Right lung (tissue), 10 donors: ENCODE measurements at places on chromosomes 2 and 18. TPM values are rescaled to one million over a fixed set of nuclear protein-coding genes. Genes with fewer than 3 reads are reported as not detected.
A peak's percentile ranks its signal among the peaks of the same experiment; 100 is the strongest.

GRCh38 chr2:29011418-29012060 is 30.4 kb downstream of the TOGARAM2 start:
- DNase-seq = peak; percentile 39

DNA sequence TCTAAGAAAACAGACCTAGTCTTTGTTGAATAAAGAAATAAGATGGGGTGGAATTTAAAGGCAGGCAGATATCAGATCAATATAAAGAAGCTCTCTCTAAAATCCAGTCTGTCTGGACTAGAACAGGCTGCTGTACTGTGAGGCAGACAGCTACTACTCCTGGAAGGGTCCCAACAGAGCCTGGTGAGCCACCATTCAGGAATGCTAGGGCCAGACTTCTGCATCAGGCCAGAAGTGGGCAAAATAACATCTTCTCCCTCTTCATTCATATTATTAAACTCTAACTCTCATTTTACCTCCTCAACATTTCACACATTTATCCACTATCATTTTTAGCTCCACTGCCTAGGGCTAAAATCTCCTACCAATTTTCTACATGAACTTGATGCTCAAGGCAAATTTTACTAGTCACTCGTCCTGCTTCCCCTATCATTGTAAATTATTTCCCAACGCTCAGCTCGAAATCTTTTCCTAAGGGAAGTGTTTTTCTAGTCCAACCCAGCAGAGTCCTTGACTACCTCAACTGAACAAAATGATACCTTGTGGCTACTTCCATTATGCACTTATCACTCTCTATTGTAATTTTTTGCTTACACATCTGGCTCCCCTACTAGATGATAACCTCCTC is 45.2 kb upstream of the GLS start:
- DNase-seq = no peak

The ERBB4 gene
- polyA plus RNA-seq = 1.2 TPM

DNA sequence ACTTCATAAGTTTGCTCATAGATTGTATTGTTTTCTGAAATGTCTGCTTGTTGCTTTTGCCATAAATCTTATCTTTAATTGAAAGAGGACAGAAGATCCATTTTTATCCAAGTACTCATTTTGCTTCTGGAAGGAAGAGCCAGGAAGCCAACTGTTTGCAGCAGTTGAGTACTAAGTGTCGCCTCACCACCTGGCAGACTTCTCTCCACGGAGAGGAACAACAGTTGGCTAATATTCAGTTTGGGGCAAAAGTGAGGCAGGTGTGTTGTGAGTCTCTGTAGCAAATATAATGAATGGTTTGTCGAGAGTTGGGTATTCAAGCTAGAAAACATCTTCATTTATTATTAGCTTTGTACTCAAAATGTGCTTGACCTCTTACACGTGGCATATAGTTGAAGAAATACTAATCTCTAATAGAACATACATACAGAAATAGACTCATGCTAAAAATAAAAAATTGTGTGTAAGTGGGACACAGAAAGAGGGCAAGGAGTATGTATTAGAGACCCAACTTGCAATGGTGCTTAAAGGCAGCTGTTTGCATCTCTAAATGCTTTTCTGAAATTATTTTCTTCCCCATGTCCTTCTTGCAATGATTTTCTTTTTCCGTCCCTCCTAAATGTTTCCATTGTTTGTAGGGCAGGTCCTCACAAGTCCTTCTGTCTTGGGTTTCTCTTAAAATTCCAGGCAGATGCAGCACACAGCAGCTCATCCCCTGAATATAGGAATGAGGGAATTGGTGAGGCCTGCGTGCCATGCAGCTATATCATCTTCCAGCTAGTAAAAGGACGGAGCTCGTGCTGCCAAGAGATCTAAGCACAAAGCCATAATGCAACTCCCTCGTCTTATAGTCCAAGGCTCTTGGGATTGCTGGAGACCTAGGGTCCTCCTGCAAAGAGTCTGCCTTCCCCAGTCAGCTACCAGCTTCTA is 44.8 kb upstream of the MAP3K20 start:
- no peak for DNase-seq

- DNase-seq = peak; percentile 9
Measured at GRCh38 chr2:229780856-229781773, 66.8 kb upstream of the DNER start.

The CROCC2 gene
- polyA plus RNA-seq = 2.7 TPM

The CIDEA gene
- 2.4 TPM for polyA plus RNA-seq

DNA sequence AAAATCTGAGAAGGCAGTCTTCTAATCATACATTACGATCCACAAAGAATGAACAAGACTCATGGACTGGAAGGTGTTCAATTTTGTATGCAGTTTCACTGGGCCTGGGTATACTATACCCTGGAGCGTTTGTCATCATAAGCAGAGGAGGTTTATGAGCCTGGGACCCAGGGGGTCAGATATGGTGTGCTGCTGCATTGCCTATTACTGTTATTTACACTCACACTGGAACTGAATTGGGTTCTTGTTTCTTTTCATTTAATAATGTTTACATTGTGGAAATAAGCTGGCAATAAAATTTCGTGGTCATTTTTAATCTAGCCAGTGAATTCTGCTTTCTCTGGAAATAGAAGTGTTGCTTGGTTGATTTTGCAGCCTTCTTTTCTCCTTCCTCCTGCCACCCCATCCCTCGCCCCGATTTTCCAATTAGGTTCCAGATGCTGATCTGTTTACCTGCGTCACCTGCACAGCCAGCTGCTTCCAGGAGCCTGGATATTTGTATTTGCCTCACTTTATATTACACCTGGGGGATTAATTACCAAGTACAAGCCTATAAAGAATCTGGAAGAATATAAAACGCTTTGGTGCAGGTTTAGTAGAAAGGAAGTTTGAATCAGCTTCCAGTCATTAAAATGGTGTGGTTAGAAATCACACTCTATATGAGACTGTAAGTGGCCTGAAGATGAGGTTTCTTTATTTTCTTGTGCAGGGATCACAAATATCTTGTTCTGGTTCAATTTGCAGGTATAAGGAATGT is 234.4 kb downstream of the SOCS6 start:
- DNase-seq = no peak

DNA sequence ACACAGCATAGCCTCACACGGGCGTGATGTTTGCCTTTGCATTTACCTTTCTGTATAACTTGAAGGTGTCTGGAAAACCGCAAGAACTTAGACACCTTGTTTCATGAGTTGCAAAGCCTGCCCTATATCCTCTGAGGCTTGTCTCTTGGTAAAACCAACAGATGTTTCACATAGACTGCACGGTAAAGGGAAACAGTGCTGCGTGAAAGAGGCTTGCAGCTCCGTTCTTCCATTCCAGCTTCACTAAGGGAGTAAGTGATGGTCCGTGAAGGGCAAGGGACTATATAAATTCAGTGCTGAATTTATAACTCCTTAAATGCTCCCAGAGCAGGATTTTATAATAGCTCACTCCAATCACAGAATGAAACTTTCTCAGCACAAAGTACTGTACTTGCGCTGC is 360.5 kb downstream of the SOX11 start:
- DNase-seq = no peak

GRCh38 chr2:64260093-64260803 is 116.0 kb upstream of the PELI1 start:
- no peak for DNase-seq

DNA sequence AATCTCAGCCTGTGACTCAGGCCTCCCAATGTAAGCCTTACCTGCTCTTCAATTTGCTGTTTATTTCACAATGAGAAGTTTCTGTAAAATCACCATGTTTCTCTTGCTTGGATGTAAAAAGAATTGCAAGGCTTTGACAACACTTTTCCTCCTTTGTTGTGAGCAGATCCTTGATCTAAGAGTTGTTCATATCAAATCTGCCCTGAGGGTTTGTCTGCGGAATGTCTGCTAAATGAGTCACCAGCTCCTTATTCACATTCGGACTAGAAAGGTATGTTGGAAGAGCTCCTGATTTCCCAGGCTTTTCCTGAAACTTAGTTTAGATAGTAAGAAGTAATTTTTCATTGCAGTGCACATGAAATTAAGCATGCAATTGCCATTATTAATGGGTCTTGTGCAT is 268.2 kb upstream of the TCF4 start:
- no peak for DNase-seq

DNA sequence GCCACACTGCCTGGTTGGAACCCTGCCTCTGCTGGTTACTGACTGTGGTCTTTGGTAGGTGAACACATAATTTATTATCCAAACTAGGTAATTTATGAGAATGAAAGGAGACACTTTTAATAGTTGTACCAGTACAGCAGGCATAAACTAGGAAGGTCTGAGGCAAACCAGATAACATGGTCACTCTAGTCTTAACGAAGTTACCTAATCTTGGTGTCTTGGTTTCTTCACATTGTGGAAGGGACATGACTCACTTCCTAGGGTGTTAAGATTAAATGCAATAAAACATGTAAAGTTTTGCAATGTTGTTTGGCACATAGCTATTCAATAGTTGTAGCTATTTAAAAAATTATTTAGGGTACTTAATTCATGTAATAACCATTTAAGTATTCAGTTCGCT is 23.3 kb downstream of the SPTBN1 start:
- DNase-seq = no peak

The ANKRD62 gene
- polyA plus RNA-seq = not detected

DNA sequence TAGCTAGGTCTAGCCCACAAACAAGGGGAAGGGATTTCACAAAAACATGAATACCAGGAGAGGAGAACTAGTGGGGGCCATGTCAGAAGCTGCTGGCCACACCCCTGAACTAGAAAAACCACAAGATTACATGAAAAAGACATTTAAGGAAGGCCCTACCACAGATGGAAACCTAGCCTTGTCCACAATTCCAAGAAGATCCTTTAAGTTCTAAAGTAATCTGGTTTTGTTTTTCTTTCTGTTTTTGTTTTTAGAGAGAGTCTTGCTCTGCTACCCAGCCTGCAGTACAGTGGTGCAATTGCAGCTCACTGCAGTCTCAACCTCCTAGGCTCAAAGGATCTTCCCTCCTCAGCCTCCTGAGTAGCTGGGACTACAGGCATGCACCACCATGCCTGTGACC is 34.2 kb upstream of the CAB39 start:
- DNase-seq = no peak

GRCh38 chr2:135475128-135475527 is 55.9 kb downstream of the ZRANB3 start:
- no peak for DNase-seq

GRCh38 chr18:47689371-47689770 is 241.1 kb downstream of the SMAD2 start:
- DNase-seq = no peak

GRCh38 chr2:41038408-41038807 is 586.5 kb upstream of the SLC8A1 start:
- DNase-seq = no peak

DNA sequence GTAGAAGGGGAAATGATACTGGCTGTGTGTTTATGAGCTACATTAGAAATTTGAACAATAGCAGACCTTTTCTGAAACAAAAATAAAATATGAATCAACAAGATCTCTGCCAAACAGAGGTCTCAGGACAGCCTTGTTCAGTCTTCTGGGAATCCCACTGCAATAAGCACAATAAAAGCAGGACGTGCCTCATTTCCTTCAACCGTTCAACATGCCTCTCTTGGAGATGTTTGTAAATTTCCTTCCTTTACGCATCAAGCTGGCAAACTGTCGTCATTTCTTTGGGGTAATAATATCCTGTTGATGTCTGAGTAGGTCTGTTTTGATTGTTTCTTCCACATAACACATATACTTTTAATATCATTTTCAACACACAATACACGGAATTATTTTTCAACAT is 77.2 kb downstream of the TCF4 start:
- peak; percentile 57 for DNase-seq

The BUB1 gene
- polyA plus RNA-seq = 20.2 TPM

DNA sequence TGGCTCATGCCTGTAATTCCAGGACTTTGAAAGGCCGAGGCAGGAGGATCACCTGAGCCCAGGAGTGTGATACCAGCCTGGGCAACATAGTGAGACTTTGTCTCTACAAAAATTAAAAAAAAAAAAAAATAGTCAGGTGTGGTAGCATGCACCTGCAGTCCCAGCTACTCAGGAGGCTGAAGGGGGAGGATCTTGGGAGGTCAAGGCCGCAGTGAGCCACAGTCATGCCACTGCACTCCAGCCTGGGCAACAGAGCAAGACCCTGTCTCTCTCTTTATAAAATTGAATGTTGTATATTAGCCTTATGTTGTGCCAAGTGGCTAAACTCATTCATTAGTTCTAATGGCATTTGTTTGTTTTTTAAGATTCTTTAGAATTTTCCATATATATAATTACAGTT is 207.7 kb upstream of the COPS8 start:
- DNase-seq = no peak

The KCNG2 gene
- 0.23 TPM for polyA plus RNA-seq

DNA sequence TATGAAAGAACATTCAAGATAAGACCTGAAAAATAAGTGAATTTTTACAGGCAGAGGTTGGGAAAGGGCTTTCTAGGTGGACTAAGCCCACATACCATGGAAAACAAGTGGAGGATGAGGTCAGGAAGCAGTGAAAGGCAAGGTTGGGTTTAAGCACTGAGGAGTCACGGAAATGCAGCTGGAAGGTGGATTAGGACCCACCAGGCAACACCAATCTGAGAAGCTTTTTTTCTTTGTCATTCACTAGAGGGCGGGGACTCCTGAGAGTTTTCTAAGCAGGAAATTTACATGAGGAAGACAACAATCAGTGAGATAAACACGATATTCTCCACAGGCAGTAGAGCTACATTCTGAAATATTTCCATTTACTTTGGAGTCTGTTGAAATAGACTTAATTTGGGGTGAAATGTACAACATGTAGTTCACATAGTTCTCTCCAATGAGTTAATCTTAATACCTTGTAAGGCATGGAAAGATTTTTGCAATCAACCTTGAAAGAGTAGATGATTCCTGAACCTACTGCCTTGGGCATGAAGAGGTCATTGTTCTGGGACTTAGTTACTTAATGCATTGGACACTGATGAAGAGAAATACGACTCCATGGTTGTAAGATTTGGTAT is 40.7 kb downstream of the VIT start:
- DNase-seq = no peak

DNA sequence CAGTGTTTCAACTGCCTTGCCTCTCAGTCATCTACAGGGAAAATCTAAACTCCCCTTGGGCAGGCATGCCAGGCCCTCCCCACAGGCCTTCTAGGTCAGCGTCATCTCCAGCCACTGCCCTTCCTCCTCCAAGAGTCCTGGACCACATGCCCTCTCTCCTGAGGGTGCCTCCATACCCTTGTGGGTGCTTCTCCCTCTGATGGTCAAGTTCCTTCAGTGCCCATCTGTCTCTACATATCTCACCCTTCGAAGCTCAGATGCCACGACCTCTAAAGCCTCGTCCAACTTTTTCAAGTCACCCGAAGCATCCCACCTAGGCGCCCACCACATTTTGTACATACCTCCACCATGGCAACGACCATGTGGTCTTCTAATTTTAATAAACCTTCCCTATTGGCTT is 22.6 kb upstream of the TMEM247 start:
- no peak for DNase-seq

DNA sequence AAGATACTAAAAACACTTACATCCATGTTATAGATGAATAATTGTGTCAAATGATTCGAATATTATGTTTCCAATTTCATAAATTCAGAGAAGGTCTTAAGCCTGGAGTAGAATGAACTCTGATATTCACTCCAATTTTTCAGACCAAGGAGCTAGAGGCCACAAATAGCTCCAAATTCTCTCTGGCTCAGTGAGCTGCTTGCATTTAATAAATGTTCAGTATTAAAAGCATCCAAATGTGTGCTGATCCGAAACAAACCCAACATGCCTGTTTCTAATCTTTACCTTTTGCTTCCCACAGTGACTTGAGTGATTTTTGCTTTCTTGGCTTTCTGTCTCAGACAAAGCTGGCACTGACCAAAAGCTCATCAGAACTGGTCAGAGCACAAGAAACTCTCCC is 291.4 kb downstream of the CCDC85A start:
- DNase-seq = no peak

GRCh38 chr2:75560022-75560767 is 544 bp downstream of the EVA1A start:
- peak; percentile 45 for DNase-seq

GRCh38 chr2:172437419-172438341 is 10.3 kb downstream of the ITGA6 start:
- DNase-seq = no peak
